ENCODE measurements at places on chromosomes 6 and 20.
A peak's percentile ranks its signal among the peaks of the same experiment; 100 is the strongest.

- DNase-seq = no peak
Observed at GRCh38 chr6:11770546-11771466, 7.8 kb downstream of the ADTRP start.

DNA sequence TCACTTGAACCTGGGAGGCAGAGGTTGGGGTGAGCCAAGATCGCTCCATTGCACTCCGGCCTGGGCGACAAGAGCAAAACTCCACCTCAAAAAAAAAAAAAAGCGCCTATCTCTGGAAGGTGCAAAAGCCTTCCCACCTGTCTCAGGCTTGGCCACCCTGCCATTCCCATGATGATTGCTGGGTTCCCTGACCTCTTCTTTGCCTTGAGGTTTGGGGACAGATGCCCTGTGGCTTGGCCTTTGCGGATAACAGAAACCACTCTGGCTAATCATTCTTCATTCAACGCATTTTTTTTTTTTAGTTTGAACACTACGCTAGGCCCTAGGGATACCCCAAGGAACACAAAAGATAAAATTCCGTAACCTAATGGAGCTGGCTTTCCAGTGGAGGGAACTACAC is 6.8 kb upstream of the HMGA1 start:
- DNase-seq = no peak

GRCh38 chr6:136927292-136927691 is 5.2 kb downstream of the SLC35D3 start:
- DNase-seq = no peak

GRCh38 chr6:134822920-134823709 is 126.8 kb downstream of the ALDH8A1 start:
- DNase-seq = peak; percentile 2

GRCh38 chr6:43075670-43076463 is at the start of gene PTK7:
Gene PTK7 (plus strand): TSS chr6:43076314. CDS start chr6:43076489, 175 bp downstream.
- no peak for DNase-seq

DNA sequence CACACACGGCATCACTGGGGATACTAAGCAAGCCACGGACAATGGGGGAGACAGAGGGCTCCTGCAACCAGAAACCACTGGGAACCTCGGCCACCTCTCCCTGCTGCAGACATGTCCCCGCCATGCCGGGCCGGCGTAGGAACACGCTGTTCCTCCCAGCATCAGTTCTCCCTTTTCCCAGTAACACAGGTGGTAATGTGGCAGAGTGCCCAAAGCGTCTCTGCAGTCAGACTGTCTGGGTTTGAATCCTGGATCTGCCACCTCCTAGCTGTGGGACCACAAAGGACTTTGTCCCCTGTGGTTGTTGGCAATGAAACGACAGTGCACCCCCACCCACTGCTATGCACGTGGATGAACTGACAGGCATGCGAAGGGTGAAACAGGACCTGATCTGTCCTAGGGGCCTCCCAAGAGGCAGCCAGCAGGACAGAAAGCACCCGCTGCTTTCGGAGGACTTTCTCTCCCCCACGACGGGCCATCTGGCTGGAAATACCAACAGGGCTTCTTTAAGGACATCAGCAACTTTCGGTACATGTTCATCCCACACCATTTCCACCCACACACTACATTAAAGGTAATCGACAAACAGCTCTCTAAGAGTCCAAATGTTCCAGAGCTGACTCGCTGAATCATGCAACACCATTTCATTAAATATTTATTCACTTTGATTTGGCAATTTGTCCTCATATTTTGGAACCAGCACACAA is 74.1 kb downstream of the SULF2 start:
- no peak for DNase-seq

- DNase-seq = no peak
Observed at GRCh38 chr6:12418946-12419345, 128.8 kb downstream of the EDN1 start.

DNA sequence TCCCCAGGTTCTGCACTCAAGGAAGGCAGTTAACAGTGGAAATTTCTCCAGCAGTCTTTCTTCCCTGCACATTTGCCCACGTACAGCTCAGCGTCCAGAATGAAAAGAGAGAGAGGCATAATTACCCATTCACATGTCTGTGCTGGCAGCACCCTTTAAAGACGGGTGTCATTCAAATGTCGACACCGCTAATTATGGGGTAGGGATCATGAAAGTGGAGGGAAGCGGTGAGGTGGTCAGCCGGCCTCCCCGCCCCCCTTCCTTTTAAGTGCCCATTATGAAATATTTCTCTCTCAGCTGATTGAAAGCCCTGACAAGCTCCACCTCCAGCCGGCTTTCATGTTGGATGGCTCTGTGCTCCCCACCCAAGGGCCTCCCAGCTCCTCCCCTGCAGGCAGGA is 246.1 kb downstream of the BMP7 start:
- DNase-seq = no peak

DNA sequence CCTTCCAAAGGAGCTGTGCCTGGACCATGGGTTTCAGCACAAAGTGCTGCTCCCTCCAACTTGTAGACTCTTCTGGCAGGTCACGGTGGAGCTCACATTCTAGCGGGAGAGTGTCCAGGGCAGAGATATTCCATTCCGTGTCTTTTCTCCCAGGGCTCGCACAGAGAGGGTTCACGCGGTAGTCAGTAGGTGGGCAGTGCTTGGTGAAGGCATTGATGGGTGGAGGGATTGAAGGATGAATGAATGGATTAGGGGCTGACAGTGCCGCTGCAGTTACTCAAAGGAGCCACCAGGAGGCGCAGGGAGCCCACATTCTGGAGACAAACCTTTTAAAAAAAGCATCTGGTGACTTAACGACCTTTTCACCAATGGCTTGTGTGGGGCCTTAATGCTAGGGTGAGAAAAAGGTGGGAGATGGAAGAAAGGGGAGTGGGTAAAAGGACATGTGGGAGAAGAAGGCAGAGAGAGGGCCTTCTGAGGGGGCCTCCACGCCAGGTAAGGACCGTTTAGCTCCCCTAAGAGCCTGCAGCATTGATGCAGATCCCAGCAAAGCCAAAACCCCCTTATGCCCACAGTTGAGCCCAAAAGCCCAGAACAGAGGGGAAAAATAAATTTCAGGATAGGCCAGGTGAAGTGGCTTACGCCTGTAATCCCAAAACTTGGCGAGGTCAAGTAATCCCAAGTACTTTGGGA is 17.5 kb upstream of the FAM110A start:
- DNase-seq = peak; percentile 36

DNA sequence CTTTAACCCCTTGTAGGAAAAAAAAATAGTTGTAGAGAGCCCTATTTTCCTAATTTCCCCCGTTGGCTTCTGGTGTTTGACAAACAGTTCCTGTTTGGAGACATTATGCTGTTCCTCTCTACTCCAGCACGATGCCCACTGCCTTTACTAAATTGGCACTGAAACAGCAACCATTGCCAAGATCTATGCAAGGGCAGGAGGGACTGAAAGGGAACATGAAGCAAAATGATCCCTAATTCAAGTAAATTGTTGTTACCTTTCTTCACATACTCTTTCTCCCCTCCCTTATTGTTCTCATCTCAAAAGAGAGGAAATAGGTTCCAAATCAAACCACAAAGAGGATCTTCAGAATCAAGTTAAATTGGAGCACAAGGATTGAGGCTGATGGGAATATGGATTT is 764.1 kb upstream of the MMS22L start:
- no peak for DNase-seq
